ENCODE measurements at places on chromosomes 1 and 21.

DNA sequence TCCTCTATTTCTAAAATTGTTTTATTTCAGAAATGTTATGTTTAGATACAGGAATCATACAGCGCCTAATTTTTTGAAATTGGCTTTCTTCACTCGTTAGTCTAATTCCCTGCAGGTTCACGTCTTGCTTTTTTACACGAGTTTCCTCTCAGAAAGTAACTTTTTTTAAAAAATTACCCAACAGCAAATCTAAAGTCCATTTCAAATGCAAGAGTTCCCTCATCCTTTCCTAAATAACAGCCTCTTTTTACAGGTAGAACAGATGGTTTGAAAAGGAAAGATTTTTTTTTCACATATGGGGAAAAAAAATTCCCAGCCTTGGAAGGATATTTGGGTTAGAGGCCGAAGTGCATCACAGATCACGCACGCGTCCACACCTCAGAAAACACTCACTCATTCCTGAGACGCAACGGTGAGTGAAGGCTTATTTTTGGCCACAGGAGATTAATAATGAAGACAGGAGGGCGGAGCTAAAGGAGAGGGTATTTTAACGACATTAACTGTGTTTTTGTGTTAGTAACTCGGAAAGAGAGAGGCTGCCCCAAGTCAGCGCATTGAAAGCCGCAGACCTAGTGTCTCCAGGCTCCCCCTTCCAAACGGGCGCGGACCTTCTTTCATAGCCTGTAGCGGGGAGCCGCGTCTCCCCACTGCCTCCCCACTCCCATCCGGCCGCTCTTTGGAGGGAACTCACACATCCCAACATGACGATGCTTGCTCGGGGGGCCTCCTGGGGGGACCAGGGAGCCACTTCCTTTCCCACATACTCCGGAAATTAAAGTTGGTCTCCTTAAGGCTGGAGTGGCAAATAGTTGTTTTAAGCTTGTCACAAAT lies 969 bp upstream of the RIPK4 start:
- DNase-seq: no peak

DNA sequence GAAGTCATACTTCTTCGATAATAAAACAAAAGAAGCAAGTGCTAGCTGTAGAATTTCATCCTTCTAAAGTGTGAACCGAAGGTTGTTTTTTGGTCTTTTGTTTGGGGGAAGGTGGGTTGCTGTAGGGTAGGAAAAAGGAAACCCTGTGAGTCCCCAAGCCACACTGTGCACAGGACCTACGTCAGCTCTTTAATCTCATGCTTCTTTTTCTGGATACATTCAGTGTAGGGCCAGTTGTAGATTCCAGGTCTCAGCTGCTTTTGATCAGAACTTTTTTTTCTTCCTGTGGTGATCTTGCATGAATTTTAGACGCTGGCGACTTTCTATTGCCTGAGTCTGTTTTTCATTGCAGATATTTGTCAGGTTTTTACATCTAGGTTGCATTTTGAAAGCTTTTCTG lies 40.2 kb downstream of the BCL9 start:
- no peak for DNase-seq

DNA sequence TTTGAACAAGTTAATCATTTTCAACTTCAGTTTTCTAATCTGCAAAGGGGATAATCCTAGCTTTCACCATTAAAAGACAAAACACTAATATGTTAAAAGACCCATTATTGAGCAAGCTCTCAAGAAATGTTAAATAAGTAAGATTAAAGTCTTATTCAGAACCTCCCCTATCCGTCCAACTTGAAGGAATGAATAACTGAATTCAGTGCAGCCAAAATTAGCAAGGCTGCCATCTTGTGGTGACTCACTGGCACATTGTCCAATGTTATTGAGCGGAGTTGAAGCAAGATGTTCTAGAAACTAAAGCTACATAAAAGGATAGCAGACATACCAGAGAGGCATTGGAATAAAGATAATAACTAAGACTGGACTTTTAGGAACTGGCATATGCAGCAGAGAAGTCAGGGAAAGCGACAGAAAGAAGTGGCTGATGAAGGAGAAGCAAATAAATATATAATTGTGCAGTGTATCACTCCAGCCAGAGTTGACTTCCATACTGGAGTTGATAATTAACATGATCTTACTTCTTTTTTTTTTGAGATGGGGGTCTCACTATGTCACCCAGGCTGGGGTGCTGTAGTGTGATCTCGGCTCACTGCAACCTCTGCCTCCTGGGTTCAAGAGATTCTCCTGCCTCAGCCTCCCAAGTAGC lies 8.2 kb upstream of the CAP1 start:
- DNase-seq: no peak

GRCh38 chr1:183289051-183289496 lies 103.0 kb downstream of the LAMC2 start:
- no peak for DNase-seq

Data from epithelial cell of prostate (primary cell).